ENCODE measurements at places on chromosomes 3 and 15. TPM values are rescaled to one million over a fixed set of nuclear protein-coding genes. Genes with fewer than 3 reads are reported as not detected.

DNA sequence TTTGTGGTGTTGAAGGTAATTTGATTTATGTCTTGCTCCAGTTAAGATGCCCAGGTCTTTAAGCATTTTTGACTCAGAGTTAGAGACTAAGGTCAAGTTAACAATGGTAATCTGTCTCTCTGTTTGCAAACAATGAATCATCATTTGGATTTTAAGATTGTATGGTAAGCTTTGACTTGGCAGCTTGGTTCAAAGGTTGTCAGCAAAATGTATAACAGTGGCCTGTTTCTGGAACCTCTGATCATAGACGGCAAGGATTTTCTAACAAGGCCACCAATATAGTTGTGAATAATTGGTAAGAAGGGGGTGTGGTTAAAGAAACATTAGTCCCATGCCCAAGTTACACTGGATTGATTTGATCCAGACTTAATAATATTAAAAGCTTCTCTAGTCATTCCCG lies 775.2 kb upstream of the GOLIM4 start:
- no peak overlapping the region for H3K27ac ChIP-seq
- no peak overlapping the region for H3K4me3 ChIP-seq
- no peaks in the 10 kb centered on the region for H3K27me3 ChIP-seq
- DNase-seq: no peak
- no peaks in the 10 kb centered on the region for H3K4me1 ChIP-seq
- H3K36me3 ChIP-seq: no peaks in the 10 kb centered on the region

DNA sequence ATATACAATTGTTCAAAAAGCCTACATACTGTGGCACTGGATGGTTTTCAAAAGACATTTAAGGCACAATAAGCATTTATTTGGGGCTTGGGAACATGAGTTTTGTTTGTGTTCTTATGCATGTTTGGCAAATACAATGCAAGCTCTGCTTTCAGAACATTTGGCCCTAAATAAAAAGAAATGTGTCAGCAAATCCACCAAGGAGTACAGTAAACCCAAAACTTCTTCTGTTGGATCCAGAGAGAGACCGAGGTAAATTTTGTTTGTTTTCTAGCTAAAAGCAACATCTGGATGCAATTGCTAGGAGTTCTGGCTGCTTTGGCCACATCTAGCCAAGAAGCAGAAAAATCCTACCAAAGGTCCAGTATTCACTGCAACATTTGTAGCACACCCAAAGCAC lies 168.8 kb downstream of the DCLK3 start:
- H3K27ac ChIP-seq: no peak overlapping the region
- no peak for DNase-seq
- peaks cover 2% of the 10 kb centered on the region for H3K27me3 ChIP-seq
- no peaks in the 10 kb centered on the region for H3K36me3 ChIP-seq
- no peak overlapping the region for H3K4me3 ChIP-seq
- H3K4me1 ChIP-seq: no peaks in the 10 kb centered on the region

KNL1 gene
- total RNA-seq: 22.8 TPM

MUC13 gene
- not detected for total RNA-seq

- no peak overlapping the region for H3K27ac ChIP-seq
- no peak for DNase-seq
- H3K27me3 ChIP-seq: no peaks in the 10 kb centered on the region
- H3K4me3 ChIP-seq: no peak overlapping the region
Measured at GRCh38 chr3:50123394-50124051, 31.6 kb upstream of the SEMA3F start.
